ENCODE measurements at places on chromosomes 12 and 14. TPM values are rescaled to one million over a fixed set of nuclear protein-coding genes. Genes with fewer than 3 reads are reported as not detected.
A peak's percentile ranks its signal among the peaks of the same experiment; 100 is the strongest.

IAPP gene
- total RNA-seq: 10.0 TPM

RNASE7 gene
- total RNA-seq: not detected

SYNDIG1L gene
- 0.71 TPM for total RNA-seq

TAS2R46 gene
- total RNA-seq: 0.85 TPM

ARMH4 gene
- 22.0 TPM for total RNA-seq

TMEM63C gene
- 4.6 TPM for total RNA-seq

GRCh38 chr14:18688346-18688745, 87.4 kb downstream of the OR11H12 start:
- H3K4me1 ChIP-seq: no peaks in the 10 kb centered on the region
- H3K4me3 ChIP-seq: no peak overlapping the region
- H3K36me3 ChIP-seq: no peaks in the 10 kb centered on the region
- no peaks in the 10 kb centered on the region for H3K27me3 ChIP-seq
- no peak overlapping the region for H3K27ac ChIP-seq

GRCh38 chr12:101591781-101592180, 3.0 kb upstream of the MYBPC1 start:
- H3K27me3 ChIP-seq: no peaks in the 10 kb centered on the region
- no peak overlapping the region for H3K27ac ChIP-seq
- no peaks in the 10 kb centered on the region for H3K4me1 ChIP-seq
- DNase-seq: no peak
- no peaks in the 10 kb centered on the region for H3K36me3 ChIP-seq
- no peak overlapping the region for H3K4me3 ChIP-seq

GRCh38 chr12:119683413-119683812, 15.5 kb downstream of the PRKAB1 start:
- peaks cover 32% of the 10 kb centered on the region for H3K4me1 ChIP-seq
- H3K27ac ChIP-seq: peak overlapping the region; percentile 52
- no peak overlapping the region for H3K4me3 ChIP-seq
- H3K27me3 ChIP-seq: no peaks in the 10 kb centered on the region
- H3K36me3 ChIP-seq: peaks cover 40% of the 10 kb centered on the region
- DNase-seq: no peak

DNA sequence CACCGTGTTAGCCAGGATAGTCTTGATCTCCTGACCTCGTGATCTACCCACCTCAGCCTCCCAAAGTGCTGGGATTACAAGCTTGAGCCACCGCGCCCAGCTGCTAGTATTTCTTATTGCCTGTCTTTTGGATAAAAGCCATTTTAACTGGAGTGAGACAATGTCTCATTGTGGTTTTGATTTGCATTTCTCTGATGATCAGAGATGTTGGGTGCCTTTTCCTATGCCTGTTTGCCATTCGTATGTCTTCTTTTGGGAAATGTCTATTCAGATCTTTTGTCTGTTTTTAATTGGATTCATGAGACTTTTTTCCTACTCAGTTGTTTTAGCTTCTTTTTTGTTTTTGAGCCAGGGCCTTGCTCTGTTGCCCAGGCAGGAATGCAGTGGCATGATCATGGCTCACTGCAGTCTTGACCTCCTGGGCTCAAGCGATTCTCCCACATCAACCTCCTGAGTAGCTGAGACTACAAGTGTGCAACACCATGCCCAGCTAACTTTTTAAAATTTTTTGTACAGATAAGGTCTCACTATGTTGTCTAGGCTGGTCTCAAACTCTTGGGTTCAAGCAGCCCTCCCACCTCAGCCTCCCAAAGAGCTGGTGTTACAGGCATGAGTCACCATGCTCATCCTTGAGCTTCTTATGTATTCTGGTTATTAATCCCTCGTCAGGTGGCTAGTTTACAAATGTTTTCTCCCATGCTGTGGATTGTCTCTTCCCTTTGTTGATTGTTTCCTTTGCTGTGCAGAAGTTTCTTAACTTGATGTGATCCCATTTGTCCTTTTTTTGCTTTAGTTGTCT, 65.9 kb downstream of the ACACB start:
- no peak for DNase-seq
- H3K27ac ChIP-seq: no peak overlapping the region
- H3K4me1 ChIP-seq: no peaks in the 10 kb centered on the region
- H3K27me3 ChIP-seq: no peaks in the 10 kb centered on the region

DNA sequence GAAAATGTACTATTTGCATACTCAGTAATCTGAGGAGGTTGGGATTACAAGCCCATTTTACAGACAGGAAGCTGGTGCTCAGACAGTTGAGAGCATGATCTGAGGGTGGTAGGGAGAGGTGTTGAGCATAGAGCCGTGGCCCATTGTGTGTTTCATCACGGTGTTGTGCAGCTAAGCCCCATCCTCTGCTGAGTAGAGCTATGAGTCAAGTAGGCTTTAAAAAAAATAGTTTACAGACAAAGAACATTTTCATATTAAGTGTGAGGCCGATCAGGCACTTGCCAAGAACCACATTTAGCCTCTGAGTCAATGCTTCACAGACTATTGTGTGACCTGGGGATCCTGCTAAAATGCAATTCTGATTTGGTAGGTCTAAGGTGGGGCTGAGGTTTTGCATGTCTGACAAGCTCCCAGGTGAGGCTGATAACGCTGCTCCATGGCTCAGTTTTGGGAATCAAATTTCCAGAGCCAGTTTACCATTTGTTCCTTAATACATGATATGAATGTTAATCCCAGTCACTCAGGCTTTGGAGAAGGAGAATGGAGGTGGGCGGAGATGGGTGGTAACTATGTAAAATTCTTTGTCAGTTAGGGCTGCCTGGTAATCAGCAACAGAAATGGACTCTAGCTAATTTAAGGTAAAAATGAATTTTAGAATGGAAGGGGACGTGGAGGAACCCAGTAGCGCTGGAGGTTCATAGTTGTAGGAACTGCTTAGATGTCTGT, 22.2 kb downstream of the ZNF664 start:
- H3K27me3 ChIP-seq: no peaks in the 10 kb centered on the region
- peaks cover 24% of the 10 kb centered on the region for H3K36me3 ChIP-seq
- DNase-seq: no peak
- peaks cover 58% of the 10 kb centered on the region for H3K4me1 ChIP-seq
- peak overlapping the region; percentile 30 for H3K27ac ChIP-seq

DNA sequence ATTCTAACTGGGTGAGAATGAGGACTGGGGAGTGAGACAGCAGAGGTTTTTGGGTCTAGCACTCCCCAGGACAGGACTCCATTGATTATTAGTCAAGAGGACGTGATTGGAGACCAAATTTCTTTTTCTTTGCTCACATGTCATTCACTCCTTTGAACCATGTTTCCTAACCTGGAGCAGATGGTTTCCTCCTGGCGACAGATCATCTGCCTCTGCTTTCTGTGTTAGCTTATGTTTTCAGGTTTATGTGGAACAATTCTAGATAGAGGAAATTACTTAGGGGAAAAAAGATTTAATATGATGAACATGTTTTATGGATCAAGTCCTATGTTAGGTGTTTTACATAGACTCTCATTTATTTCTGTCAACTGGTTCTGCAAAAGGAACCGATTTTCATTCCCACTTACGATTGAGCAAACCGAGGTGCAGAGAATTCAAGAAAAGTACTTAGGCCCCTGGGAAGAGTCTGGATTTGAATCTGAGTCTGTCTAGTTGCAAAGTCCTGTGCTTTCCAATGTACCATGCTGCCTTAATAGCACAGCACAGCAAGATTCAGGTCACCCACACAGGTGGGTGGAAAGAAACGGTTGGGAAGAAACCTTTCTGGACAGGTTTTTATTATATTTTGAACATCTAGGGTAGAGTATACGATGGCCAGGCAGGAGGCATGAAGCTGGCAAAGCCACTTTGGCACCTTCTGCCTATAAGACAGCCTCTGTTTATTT, 30.8 kb downstream of the SMOC1 start:
- H3K4me1 ChIP-seq: no peaks in the 10 kb centered on the region
- DNase-seq: no peak
- H3K27me3 ChIP-seq: no peaks in the 10 kb centered on the region
- no peak overlapping the region for H3K27ac ChIP-seq
- H3K4me3 ChIP-seq: no peak overlapping the region

DNA sequence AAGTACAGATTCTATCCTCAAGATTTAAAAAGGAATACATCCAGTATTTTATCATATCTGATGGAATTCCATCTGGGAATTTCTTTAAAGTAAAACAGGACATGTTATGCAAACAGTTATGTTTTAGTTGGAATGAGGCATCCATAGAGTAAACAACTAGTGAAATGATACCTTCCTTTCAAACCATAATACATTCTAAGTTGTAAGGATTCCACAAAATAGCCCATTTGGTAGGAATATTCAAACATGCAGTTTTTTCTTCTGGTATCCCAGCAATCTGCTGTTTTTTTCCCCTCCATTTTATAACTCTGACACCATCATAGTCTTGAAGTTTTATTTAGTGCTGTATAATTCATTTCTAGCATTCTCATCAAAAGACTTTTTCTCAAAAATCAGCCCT, 149.6 kb downstream of the ADAMTS20 start:
- no peak for DNase-seq

DNA sequence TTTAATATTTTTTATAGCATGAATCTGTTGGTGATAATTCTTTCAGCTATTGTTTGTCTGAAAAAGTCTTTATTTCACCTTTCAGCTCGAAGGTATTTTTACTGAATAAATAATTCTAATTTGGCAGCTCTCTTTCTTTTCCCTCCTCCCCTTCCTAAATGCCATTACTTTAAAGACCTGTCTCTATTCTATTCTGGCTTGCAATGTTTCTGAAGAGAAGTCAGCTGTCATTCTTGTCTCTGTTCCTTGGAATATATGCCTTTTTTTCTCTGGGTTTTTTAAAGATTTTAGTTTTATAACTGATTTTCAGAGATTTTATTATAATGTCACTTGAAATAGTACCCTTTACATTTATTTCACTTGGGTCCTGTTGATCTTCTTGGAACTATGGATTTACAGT, 237.9 kb upstream of the DAAM1 start:
- H3K36me3 ChIP-seq: no peaks in the 10 kb centered on the region
- no peak overlapping the region for H3K4me3 ChIP-seq
- no peak for DNase-seq
- H3K27ac ChIP-seq: no peak overlapping the region

GRCh38 chr12:6962285-6963015, 8.0 kb downstream of the PHB2 start:
- peaks cover 18% of the 10 kb centered on the region for H3K4me1 ChIP-seq
- H3K4me3 ChIP-seq: peak overlapping the region; percentile 95
- H3K27ac ChIP-seq: peak overlapping the region; percentile 99
- peaks cover 18% of the 10 kb centered on the region for H3K36me3 ChIP-seq
- no peak for DNase-seq

DNA sequence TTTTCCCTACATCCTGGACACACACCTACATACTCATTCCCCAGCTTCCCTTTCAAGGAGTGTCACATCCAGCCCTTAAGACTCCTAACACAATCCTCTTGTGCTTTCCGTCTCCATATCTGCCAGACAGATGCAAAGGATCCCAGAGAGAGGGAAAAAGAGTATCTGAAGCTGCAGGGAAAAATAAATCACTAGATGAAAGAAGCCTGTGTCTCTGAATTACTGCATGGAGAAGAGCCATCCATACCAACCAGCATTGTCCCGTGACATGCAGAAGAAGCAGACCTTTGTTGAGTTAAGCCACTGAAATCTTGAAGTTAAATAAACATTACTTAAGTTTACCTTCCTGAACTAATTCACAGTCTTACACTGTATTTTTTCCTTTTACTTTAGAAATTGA, 54.6 kb downstream of the GTF2A1 start:
- H3K27me3 ChIP-seq: no peaks in the 10 kb centered on the region
- peaks cover 15% of the 10 kb centered on the region for H3K4me1 ChIP-seq
- no peak overlapping the region for H3K4me3 ChIP-seq

- H3K4me1 ChIP-seq: peaks cover 10% of the 10 kb centered on the region
- no peak for DNase-seq
These were observed 11.0 kb downstream of the PTGER2 start for GRCh38 chr14:52325126-52325525.

DNA sequence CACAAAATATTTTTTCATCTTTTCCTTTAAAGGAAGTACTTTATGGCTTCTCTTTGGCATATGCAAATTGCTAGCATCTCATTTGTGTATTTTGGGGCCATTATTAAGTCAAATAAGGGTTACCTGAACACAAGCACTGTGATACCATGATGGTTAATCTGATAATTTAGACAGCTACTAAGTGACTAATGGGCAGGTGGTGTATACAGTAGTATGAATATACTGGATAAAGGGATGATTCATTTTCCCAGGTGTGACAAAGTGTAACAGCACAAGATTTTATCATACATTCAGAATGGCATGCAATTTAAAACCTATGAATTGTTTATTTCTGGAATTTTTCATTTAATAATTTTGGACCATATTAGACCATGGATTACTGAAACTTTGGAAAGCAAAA, 27.2 kb upstream of the ANO4 start:
- no peaks in the 10 kb centered on the region for H3K4me1 ChIP-seq
- no peak overlapping the region for H3K27ac ChIP-seq
- no peaks in the 10 kb centered on the region for H3K36me3 ChIP-seq
- H3K27me3 ChIP-seq: no peaks in the 10 kb centered on the region
- no peak for DNase-seq
- no peak overlapping the region for H3K4me3 ChIP-seq

- DNase-seq: no peak
- no peaks in the 10 kb centered on the region for H3K4me1 ChIP-seq
- H3K27ac ChIP-seq: no peak overlapping the region
These were observed 316.1 kb upstream of the SEL1L start for GRCh38 chr14:81849714-81850113.

DNA sequence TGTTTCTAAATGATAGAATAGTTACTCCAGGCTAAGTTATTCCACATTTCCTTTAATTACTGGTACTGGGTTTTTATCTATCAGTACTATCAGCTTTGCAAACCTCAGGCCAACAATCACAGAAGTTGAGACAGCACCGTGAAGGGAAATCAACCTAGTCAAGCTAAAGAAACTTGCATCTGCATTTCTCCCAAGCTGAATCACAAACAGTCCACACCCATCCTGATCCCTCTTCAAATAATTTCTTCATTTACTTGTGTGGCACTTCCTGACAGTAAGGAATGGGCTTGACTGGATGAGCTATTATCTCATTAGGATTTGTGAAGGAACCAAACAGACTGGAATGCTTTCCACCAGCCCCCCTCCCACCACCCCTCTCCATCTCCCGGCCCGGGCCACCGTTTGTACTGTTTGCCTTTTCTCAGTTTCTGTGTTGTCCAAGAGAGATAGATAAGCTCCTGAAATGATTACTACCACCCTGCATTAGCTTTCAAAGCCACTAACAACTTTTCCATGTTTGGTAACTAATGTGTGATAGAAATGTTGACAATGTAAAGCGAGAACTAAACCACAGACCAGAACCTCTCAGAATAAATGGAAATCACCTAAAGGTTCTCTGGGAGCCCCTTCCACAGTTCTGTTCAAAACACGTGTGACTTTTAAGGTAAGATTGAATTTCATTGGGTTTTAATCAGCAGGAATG, 236.3 kb downstream of the SLC25A21 start:
- peaks cover 24% of the 10 kb centered on the region for H3K4me1 ChIP-seq
- H3K27me3 ChIP-seq: peaks cover 50% of the 10 kb centered on the region
- no peak overlapping the region for H3K4me3 ChIP-seq
- no peak overlapping the region for H3K27ac ChIP-seq

Data from type B pancreatic cell (in vitro differentiated cells).